ENCODE measurements at places on chromosomes 7 and 10. TPM values are rescaled to one million over a fixed set of nuclear protein-coding genes. Genes with fewer than 3 reads are reported as not detected.

Gene RNF32
- 0.30 TPM for total RNA-seq

Gene IFIT1
- 25.4 TPM for total RNA-seq

Gene GIMAP8
- 20.8 TPM for total RNA-seq

DNA sequence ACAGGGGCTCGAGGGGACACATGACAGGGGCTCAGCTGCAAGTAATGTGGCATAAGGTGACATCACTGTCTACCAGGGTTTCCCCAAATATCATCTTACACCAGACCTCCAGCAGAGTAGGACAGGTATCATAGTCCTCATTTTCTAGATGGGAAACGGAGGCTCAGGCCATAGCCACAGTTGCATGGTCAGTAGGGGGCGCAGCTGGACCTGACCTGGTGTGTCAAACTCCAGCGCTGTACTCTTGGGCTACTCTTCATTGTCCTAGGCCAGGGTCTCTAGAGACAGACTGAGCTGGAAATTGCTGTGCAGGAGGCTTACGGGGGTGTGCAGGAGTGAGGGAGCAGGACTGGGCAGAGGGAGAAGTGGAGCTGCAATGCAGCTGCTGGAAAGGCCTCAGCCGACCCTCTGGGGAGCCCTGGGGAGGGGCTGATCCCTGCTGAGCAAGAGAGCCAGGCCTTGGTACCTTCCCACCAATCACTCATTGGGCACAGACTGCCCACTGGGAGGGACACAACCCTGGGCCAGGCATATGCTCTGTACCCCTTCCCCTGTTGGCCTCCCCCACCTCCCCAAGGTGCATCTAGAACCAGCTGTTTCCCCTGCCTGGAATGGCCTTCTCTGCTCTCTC, 89.9 kb downstream of the CDH23 start:
- no peak overlapping the region for H3K4me3 ChIP-seq
- no peaks in the 10 kb centered on the region for H3K4me1 ChIP-seq
- peak; percentile 54 for DNase-seq
- no peaks in the 10 kb centered on the region for H3K27me3 ChIP-seq
- H3K27ac ChIP-seq = no peak overlapping the region

Gene SPDYE6
- not detected for total RNA-seq

GRCh38 chr10:77457266-77457665, 180.3 kb downstream of the KCNMA1 start:
- H3K36me3 ChIP-seq = no peaks in the 10 kb centered on the region
- no peaks in the 10 kb centered on the region for H3K4me1 ChIP-seq
- no peak for DNase-seq
- H3K27ac ChIP-seq = no peak overlapping the region
- no peak overlapping the region for H3K4me3 ChIP-seq

DNA sequence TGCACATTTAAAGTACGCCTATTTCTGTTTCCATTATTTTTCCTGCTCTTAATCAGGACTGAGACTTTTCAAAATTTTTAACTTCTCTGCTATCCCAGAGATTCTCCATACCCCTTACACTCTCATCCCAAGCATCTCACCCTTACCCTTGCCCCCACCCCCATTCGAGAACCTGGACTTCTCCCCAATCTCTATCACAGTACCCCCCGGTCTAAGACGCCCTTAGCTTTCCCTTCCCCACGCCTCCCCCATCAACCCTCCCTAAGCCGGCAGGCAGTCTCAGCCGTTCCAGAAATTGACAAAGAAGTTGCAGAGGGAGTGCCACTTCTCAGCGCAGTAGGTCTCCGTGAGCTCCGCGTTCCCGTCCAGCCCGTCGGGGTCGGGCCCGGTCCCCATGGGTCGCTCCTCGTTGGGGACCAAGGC, 1.4 kb downstream of the FGFBP3 start:
- H3K36me3 ChIP-seq = no peaks in the 10 kb centered on the region
- H3K27me3 ChIP-seq = no peaks in the 10 kb centered on the region
- peaks cover 14% of the 10 kb centered on the region for H3K4me1 ChIP-seq
- peak overlapping the region; percentile 79 for H3K27ac ChIP-seq
- peak overlapping the region; percentile 80 for H3K4me3 ChIP-seq

Gene NODAL
- not detected for total RNA-seq

DNA sequence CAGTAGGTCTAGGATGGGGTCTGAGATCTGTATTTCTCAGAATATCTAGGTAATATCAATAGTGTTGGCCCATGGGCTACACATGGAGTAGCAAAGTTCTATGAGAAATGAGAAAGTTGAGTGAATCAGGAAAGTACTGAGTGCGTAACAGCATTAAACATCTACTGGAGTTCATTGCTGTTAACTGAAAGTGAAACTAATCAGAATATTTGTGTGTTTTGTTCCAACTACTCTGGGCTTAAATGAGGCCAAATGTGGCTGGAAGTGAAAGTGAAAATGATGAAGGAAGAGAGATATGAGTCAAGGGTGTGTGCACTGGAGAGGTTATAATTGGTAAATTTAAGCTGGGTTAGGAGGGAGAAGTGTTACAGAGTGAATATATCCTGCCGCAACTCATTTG, 46.5 kb downstream of the TMEM106B start:
- no peaks in the 10 kb centered on the region for H3K36me3 ChIP-seq
- no peak overlapping the region for H3K27ac ChIP-seq
- no peaks in the 10 kb centered on the region for H3K27me3 ChIP-seq
- no peaks in the 10 kb centered on the region for H3K4me1 ChIP-seq

Gene GNAT3
- total RNA-seq = not detected

Gene NPTX2
- total RNA-seq = 0.52 TPM

Gene ALOX5
- total RNA-seq = 28.7 TPM

GRCh38 chr7:22849172-22849571, 26.5 kb upstream of the TOMM7 start:
- no peak for DNase-seq
- H3K27me3 ChIP-seq = no peaks in the 10 kb centered on the region
- no peak overlapping the region for H3K27ac ChIP-seq
- H3K36me3 ChIP-seq = no peaks in the 10 kb centered on the region
- H3K4me3 ChIP-seq = no peak overlapping the region
- H3K4me1 ChIP-seq = no peaks in the 10 kb centered on the region

Gene DCLRE1A
- total RNA-seq = 7.4 TPM

DNA sequence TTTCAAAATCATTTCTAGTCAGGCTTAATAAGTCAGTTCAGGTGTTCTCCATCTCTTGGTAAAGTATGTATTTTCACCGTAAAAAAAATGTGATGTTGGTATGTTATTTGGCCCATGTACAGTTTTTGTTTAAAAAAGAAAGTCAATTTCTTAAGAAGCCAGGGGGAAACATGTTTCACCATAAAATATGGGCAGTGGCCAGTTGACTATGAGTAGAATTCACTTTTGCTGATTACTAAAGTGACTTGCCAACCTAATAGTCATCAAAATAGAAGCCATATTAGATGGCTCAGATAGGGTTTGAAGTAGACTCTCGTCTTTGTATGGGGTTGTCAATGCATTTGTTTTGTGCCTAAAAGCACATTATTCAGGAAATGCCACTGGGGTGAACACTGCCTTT, 266.3 kb downstream of the BICC1 start:
- H3K27me3 ChIP-seq = no peaks in the 10 kb centered on the region
- H3K36me3 ChIP-seq = no peaks in the 10 kb centered on the region
- no peak for DNase-seq
- H3K4me1 ChIP-seq = peaks cover 29% of the 10 kb centered on the region

Gene SPDYE2B
- total RNA-seq = not detected

- no peak overlapping the region for H3K27ac ChIP-seq
- no peaks in the 10 kb centered on the region for H3K27me3 ChIP-seq
- H3K36me3 ChIP-seq = no peaks in the 10 kb centered on the region
- H3K4me1 ChIP-seq = peaks cover 12% of the 10 kb centered on the region
- H3K4me3 ChIP-seq = no peak overlapping the region
- DNase-seq = no peak
Observed at GRCh38 chr7:116380025-116380424, 119.5 kb upstream of the CAV2 start.

Gene TMEM225B
- not detected for total RNA-seq

Gene ADRB1
- total RNA-seq = 71.2 TPM

DNA sequence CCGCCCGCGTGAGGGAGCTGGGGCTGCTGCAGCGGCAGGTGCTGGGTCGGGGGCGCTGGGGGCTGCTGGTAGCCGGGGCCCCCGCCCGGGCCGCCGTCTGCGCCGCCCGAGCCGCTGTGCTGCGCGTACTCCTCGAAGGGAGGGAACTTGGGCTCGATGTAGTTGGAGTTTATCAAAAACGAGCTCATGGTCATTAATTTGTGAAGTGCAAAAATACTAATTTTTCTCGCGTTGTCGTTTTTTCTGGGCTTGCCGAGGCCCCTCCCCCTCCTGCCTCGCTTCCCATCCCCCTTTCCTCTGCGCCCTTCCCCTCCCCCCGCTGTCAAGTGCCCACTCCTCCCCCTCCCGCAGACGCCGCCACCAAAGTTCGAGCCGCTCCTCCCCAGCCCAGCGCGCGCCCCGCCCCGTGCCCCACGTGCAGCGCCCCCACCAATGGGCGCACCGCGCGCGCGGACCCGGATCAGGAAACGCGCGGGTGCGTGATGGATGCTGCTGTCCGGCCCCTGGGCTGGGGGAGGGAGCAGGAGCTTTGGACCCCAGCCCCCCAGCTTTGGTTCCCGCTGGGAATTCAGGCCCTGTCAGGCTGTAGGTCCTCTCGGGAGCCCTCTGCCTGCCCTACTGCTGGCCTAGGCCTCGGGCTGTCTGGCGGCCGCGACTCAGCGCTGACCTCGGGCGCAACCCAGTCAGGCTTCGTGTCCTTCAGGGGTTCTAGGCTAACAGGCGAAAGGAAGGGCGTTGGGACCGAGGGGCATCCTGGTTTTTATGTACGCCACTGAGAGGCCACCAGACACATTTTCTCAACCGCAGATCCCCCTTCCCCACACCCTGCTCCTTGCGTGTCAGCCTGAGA, at the start of gene HOXA4:
TSS of gene HOXA4 (minus strand) at position 218 of the 850 bp plus-strand sequence. CDS start at position 194, 24 bp downstream.
- H3K27me3 ChIP-seq = peaks cover 93% of the 10 kb centered on the region
- H3K27ac ChIP-seq = peak within 1 kb of the TSS; percentile 89
- no peaks in the 10 kb centered on the region for H3K36me3 ChIP-seq

GRCh38 chr10:79923669-79924068, 25.2 kb downstream of the SFTPD start:
- H3K36me3 ChIP-seq = no peaks in the 10 kb centered on the region
- H3K4me3 ChIP-seq = no peak overlapping the region
- no peak overlapping the region for H3K27ac ChIP-seq
- no peak for DNase-seq

DNA sequence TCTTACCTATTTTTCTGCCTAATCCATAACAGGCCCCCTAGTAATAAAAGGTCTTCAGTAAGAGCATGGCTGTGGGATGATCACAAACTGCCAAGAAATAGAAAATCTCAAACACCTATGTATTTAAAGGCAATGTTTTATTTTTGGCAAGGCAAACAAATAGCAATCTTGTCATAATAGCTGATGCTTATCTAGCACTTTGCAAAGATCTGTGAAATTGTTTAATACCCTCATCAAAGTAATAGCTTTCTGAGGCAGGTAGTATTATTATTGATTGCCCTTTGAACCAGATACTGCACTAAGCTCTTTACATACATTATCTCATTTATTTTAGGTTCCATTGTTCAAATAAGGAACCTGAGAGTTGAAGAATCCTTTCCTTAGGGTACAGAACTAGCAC, 1.6 kb upstream of the CADPS2 start:
- H3K36me3 ChIP-seq = no peaks in the 10 kb centered on the region
- peaks cover 13% of the 10 kb centered on the region for H3K4me1 ChIP-seq

- no peak overlapping the region for H3K4me3 ChIP-seq
- H3K27me3 ChIP-seq = peaks cover 72% of the 10 kb centered on the region
- no peaks in the 10 kb centered on the region for H3K4me1 ChIP-seq
- no peak for DNase-seq
- no peaks in the 10 kb centered on the region for H3K36me3 ChIP-seq
- no peak overlapping the region for H3K27ac ChIP-seq
Observed at GRCh38 chr7:26858241-26858715, 6.1 kb downstream of the SKAP2 start.

Gene TAS2R41
- not detected for total RNA-seq

DNA sequence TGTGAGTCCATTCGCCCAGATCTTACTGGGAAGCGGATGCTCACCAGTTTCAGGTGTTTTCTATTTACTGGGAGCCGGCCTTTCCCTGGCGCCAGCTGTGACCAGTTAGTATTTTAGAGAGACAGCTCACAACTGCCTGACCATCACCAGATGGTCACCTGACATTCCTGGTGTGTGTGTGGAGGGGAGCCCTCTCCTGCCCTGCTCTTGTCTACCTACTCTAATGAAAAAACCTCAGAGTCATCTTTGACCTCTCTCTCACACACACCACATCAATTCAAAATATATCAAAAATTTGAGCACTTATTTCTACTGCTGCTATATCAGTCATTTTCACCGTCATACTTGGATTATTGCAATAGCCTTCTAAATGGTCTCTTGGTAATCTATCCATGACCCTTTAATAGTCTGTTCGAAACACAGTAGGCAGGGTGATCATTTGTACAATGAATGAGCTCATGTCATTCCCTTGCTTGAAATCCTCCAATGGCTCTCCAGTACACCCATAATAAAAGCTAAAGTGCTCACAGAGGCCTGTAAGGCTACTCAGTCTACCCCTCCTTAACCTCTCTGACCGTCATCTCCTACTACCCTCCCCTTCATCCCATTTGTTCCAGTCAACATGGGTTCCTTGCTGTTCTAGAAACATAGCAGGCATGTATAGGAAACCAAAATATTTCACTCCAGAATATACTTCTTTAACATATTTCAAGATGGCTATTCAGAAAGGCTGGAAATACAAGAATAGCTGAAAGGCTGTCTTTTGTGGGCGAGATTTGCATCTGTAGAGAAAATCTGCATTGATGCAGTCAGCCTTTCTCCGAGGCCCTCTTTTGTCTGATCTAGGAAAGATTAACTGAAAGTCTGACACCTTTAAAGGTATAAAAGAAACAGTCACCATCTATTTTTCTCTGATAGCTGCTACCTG, 17.5 kb upstream of the NT5C3A start:
- no peak overlapping the region for H3K4me3 ChIP-seq
- H3K36me3 ChIP-seq = no peaks in the 10 kb centered on the region
- H3K4me1 ChIP-seq = no peaks in the 10 kb centered on the region
- DNase-seq = no peak

Gene ACHE
- 0.78 TPM for total RNA-seq

DNA sequence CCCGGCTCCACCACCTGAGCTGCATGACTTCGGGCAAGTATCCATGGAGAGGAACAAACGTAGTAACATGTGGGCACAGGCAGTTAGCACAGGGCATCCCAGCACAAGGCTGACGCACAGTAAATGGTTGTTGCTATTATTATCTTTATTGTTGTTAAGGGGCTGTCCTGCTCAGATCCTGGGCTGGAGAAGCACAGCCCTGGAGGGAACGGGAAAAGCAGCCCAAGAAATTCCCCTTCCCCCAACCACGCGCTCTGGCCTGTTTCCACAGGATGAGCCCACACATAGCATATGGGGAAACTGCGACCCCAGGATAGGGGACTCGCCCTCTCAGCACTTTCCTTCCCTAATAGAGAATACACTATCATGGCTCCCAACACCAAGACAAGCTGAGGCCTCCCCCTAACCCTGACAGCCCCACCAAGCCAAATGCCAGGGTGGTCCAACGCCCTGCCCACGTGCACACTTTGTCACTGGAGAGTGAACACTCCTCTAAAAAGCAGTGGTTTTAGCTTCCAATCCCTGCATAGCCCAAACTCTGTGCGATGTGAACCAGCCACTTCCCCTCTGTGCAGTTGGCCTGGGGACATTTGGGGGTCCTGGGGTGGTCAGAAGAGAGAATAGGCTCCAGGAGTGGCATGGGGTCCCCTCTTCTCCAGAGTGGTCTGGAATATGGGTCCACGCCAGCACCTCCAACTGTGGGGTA, 11.0 kb downstream of the PSD start:
- H3K4me1 ChIP-seq = peaks cover 16% of the 10 kb centered on the region
- no peak overlapping the region for H3K27ac ChIP-seq
- no peak overlapping the region for H3K4me3 ChIP-seq
- peaks cover 3% of the 10 kb centered on the region for H3K36me3 ChIP-seq
- DNase-seq = no peak

Gene RPEL1
- not detected for total RNA-seq

All from heart left ventricle (tissue), 16 donors.